ENCODE measurements at places on chromosomes 13 and 19.

DNA sequence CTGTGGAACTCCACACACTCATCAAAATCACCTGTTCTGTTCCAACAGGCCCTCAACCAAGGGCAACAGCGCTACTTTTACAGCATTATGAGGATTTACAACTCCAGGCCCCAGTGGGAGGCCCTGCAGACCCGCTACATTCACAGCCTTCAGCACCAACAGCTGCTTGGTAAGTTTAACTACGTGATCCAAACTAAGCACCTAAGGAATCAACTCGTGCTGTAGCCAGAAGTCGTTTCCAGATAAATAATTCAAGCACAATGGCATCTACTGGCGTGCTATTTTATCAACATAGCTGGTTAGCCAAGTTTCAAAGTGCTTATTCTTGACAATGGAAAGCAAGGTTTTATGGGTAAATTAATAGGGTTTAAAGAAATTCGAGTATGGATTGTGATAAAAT lies 5.3 kb downstream of the FAM216B start:
- no peak for DNase-seq

DNA sequence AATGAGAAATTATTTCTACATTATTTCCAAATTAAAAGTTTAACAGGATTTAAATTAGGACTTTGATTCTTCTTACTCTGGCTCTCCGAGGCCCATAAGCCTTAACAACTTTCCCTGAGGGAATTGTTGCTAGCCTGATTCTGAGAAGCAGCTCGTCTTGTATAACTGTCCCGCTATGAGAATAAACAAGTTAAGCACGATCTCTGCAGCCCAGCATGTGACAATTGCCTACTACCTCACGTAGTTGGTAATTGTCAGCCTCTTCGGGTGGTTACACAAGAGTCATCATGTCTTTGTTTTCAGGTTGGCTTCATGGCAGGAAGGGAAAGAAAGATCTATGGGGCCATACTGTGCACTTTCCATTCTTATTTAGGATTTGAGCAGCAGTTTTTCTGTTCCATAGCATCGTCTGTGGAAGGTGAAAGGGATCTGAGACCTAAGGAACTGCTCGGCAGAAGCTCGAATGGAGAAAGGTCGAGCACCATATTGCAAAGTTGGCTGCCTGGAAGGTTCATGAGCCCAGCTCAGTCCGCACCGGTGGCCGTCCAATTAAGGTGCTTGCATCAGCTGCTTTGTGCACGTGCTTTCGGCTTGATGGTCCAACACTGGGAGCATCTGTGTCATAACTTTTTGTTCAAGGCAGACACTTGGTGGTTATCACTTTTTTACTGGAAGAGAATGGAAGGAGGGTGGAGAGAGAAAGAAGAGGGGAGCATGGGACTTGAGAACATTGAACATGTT lies 1.8 kb upstream of the STARD13 start:
- DNase-seq, result no peak

DNA sequence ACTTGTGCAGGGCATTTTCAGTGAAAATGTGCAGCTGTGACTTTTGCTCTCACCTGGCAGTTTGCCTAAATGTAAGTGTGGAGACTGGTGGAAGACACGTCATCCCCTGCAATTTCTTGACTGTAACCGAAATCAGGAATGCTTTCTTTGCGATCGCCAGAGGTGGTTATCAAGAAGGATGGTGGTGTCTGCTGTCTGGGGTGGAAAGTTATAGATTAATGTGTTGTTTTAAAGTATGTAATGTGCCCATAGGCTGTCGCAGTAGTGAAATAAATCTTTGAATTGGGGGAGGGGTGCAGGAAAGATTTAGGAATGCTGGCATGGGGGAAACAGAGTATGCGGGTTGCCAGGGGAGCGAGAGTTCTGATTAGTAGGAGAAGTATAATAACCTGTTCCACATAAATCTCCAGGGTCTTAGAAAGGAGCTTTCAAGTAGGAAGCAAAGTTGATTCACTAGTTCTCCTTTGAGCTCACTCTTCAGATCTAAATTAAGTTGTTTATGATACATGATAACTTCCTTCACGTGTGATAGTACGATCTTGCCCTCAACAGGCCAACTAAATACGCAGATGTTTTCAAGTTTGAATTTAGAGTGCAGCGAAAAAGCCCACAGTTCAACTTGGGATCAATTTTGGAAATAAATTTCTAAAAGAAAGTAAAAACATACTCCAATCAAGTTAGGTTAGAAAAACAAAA lies 1520.0 kb upstream of the SLC10A2 start:
- peak; percentile 64 for DNase-seq

DNA sequence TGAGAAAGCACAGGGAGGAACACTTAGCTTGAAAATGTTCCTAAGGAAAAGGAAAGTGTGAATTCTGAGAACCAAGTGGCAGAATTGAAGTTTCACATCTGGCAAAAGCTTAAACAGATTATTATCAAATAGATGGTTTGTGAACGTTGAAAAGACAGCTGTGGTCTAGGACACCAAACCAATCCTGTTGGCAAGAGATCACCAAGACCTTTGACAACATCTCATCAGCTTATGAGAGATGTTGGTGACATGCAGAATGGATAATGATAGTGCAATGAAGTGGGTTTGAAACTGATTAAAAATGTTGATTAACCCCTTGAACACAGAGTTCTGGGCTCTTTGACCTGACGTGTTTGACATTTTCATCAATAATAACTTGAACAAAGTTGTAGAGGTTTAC lies 74.6 kb upstream of the GPR183 start:
- no peak for DNase-seq

DNA sequence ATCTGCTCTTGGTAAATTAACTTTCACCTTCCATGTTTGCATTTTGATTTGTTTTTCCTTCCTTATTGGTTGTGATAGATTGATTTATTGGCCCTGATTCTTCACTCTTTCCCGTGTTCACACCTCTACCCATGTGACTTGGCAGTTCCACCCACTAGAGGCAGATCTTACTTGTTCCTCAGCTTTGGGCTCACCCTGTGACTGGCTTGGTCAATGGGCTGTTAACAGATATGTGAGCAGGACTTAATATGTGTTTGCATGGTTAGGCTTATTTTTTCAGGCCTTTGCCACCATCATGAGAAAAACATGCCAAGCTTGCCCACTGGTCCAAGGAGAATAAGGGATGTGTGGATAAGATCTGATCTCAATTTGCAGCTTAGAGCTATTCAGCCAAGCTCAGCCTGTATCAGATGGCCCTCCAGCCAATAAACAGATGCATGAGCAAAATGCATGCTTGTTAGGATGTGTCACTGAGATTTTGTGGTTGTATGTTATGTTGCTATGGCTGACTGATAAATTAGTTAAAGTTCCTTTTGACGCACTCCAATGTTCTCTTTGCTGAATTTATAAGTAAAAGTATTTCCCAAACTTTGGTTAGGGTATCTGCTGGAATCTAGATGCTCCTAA lies 48.0 kb downstream of the RGCC start:
- DNase-seq, result peak; percentile 88

DNA sequence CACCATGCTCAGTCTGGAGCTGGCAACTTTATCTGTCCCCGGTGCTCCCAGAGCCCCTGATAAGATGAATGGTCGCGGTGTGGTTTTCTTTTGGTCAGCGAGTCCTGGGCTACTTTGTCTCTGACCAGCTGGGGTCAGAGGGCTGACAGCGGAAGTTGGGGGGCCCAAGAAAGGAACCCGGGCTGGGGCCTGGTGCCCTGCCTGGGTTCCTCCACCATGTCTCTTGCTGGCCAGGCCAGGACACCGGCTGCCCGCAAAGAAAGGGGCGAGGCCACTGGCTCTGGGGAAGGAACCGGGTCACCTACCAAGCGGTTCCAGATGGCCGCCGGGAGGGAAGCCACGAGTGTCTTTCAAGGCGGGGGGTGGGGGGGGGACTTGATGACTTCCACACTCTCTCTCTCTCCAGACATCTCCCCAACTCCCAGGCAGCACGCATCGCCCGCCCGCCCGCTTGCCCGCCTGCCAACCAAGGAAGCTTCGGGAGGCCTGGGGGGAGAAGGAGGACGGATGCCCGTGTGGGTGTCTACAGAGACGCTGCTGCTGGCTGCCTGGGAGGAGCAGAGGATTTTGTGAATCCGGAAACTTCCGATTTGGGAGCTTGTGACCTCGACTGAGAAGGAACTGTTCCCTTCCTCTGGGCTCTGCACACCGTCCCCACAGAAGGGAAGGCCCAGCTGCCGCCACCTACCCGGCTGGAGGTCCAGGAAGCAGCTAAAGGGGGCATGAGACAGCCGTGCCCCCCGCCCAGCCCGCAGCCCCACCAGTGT lies 1.1 kb downstream of the PIP5K1C start:
- DNase-seq, result peak; percentile 63

- peak; percentile 51 for DNase-seq
Measured at GRCh38 chr19:52099497-52100138, 4.1 kb upstream of the ZNF841 start.

DNA sequence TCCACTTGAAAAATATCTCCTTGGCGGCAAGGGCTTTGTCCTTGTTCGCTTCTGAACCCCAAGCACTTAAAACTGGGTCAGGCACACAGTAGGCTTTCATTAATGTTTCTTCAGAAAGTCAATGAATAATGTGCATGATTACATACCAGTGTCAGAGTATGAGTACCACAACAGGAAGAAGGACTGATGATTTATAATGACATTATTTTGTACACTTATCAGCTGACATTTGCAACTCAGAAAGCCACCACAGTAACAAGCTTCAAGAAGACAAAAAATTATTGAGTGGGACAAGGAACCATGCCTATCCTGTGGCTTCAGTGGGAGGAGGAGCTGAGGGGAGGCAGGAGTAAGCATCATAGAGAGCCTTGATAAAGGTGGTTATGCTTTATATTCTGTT lies 10.0 kb downstream of the POLR1D start:
- DNase-seq, result no peak

DNA sequence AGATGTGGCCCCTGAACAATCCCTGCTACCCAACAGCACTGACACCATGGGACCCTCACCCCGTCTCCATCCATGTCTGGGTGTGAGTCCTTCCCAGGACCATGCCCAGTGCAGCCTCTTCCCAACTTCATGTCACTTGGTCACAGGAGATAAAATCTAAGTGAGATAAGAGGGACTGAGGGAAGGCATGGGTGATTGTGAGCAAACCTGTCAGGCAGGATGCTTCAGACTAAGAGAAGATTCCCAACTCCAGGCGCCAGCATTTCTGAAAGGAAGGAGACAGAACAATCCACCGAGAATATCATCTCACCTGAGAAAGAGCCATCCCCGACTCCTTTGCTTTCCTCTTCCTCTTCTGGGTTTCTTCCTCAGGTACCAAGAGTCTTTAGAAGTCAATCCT lies 7.5 kb downstream of the ZNF320 start:
- DNase-seq, result no peak

- DNase-seq, result peak; percentile 23
Measured at GRCh38 chr13:102651892-102652291, 43.0 kb downstream of the METTL21C start.

DNA sequence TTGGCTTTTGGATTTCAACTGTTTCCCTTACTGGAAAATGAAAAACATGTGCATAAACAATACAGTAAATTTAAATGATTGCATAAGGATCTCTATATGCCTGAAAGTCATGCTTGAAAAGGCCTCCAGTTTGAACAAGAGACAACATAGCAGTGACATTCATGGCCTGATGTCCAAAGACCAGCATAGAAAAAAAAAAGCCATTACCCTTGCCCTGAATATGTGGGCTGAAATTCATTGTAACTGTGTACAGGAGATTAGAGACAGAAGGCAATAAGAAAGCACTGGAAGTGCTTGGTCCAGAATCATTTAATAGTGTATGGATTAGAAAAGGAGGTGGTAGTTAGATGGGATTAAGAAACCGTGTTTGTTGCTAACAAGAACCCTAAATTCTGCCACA lies 15.4 kb downstream of the MIR17HG start:
- no peak for DNase-seq

All from ELR (cell line).